ENCODE measurements at places on chromosomes 2 and 18.

- DNase-seq, result no peak
These were observed 32.0 kb downstream of the SULT1C4 start for GRCh38 chr2:108409768-108410167.

GRCh38 chr2:105287692-105288091 lies 41.8 kb downstream of the TGFBRAP1 start:
- no peak for DNase-seq

DNA sequence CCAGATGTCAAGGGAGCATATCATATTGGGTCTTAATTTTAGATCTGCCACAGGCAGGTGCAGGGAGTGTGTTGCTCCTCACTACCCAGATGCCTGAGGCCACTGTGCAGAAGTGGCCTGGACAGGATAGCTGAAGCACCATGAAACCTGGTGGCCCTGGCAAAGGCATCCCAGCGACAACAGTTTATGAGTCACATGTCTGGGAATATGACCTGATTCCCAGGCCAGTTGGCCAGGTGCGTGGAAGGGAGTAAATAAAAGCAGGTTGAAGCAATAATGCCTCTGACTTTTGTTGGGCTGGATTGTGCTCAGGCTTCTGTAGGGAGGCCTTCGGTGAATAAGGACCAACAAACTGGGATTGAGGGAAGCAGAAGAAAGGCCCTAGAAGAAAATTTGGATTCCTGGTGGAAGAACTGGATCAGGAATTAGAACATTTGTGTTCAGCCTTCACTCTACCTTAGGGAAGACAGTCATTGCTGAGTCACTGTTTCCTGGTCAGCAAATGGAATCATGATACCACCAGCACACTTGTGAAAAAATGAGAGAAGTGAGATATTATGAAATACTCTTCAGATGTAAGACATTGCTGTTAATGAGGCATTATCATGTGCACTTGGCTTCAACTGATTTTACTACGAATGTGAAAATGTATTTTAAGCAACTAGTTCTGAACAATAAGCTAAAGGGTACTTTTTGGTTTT lies 78.4 kb upstream of the ZNF516 start:
- no peak for DNase-seq

- no peak for DNase-seq
These were observed 35.5 kb downstream of the ICOS start for GRCh38 chr2:203972066-203972465.

DNA sequence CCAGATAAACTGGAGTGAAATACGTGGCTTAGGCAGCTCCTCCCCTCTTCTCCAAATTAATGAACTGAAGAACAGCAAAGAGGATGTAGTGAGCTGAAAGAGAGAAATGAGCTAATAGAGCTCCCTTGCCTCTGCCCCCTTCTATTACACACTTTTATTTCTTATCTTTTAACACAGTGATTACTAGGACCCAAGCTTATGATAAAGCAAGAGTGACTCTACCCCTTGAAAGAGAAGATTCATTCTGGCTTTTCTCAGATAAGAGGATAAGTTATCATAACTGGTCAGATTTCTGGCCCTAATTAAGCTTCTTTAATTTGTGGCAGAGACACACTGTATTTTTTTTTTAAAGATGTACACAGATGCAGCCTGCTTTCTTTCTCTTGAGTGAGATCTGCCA lies 102.2 kb downstream of the MSTN start:
- DNase-seq, result no peak

GRCh38 chr2:102143450-102143985 lies 972 bp downstream of the IL1R1 start:
- no peak for DNase-seq

GRCh38 chr2:59167514-59167913 lies 926.4 kb upstream of the FANCL start:
- no peak for DNase-seq

- no peak for DNase-seq
These were observed 348.0 kb downstream of the GPD2 start for GRCh38 chr2:156784020-156784701.

GRCh38 chr2:196961889-196962288 lies 35.4 kb upstream of the PGAP1 start:
- DNase-seq, result no peak

- DNase-seq, result no peak
These were observed 180.6 kb upstream of the SH3BP4 start for GRCh38 chr2:234771176-234771575.

- no peak for DNase-seq
These were observed 56.2 kb upstream of the DSC1 start for GRCh38 chr18:31218671-31219383.

DNA sequence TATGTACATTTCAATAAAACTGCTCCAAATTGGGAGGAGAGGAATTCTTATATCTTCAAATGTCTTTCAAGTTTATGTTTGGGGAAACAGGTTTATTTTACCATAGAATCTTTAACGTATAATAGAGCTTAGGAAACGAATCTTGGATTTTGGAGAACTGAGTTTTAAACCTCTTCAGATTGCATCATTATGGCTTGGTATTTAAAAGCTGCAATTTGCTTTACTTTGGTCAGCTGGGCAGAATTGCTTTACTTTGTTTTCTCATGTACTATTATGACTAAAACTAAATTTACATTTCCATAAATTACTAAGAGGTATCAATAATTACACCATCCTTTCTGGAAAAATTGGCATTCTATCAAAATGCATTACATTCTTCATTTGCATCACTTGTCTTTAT lies 54.6 kb downstream of the BAZ2B start:
- no peak for DNase-seq

DNA sequence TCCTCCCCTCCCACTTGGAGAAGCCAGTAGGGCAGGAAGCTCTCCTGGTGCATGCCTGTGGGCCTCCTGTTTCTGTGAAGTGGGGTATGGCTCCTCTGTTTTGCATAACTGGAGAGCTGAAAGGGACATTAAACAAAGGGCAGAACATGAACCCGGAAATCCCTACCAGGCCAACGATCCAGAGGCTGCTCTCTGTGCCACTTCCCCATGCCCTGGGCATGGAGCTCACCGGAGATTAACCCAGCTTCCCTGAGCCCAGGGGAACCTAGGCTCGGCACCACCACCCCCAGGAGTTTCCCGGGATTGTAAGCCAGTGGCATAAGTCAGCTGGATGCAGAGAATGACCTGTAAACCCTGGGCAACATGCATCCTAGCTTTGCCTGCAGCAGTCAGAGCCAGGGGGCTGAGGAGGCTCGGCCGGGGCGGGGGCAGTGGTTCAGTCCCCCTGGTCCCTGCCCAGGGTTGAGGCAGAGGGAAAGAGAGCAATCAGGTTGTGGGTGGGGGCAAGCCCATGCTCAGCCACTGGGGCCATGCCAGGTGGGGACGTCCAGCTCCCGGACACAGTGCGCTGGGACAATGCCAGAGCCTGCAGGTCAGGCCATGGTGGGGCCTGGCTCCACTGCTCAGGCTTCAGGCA lies 49.5 kb downstream of the TIMM21 start:
- DNase-seq, result no peak

- DNase-seq, result no peak
These were observed 683.4 kb upstream of the FSHR start for GRCh38 chr2:49837561-49838293.

- DNase-seq, result no peak
These were observed 73.0 kb upstream of the TMEM17 start for GRCh38 chr2:62578803-62579640.

- no peak for DNase-seq
These were observed 86.6 kb downstream of the RND3 start for GRCh38 chr2:150400849-150401248.

- DNase-seq, result no peak
These were observed 35.5 kb downstream of the TMEFF2 start for GRCh38 chr2:192159208-192159607.

- DNase-seq, result no peak
These were observed 8.7 kb upstream of the HTR2B start for GRCh38 chr2:231133365-231134099.

GRCh38 chr2:12066986-12067385 lies 320.6 kb downstream of the LPIN1 start:
- no peak for DNase-seq

DNA sequence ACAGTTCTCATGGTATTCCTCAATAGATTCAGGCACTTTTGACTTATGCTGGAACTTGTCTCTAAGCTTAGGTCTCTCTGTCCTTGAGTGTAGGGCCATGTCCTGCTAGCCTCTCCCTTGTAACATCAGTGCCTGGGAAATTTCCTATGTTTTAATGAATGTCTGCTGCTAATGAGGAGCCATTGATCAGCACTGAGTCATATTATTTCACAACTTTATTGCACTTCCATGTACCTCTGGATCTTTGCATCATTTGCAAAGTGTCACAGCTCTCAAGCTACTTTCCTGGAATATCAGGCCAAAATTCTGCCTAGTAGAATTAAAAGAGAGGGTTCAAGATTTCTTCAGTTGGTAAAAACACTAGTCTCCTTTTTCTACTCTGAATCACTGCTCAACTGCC lies 102.5 kb downstream of the GAREM1 start:
- no peak for DNase-seq

DNA sequence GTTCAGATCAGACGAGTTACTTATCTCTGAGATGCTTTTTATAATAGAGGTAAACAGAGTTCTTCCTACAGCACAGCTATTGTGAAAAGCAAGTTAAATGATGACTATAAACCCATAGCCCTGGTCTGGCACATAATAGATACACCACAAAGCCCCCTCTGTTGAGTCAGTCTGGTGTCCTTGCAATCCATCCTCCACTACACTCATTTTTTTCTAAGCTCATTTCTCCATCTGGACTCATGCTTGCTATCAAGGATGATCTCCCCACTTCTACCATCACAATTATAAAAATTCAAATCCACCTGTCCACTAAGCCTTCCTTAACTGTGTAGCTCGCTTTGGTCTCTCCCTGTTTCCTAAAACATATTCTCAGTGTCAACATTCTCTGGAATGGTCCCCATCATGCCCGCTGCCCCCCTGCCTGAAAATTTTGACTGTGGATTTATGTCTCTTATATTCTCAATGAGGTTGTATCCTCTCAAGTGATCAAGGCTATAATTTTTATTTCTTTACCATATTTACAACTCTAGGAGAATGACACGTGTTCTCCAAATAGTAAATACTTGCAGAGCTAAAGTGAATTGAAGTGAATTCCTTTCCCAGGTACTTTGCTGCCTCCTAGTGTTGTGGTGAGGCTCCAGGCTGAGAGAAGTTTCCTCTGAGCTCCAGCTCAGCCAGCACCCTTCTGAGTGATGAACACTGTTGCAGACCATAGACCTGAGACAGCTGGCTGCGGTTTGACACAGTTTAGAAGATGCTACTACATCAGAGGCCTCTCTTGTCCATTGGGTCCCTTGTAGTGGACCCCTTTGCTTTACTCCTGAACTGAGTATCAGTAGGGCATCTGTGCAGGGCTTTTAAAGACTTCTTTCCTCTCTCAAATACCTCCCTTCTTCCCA lies 108.7 kb downstream of the DPP10 start:
- DNase-seq, result no peak

- no peak for DNase-seq
These were observed 858 bp downstream of the KCNS3 start for GRCh38 chr2:17879137-17879912.

DNA sequence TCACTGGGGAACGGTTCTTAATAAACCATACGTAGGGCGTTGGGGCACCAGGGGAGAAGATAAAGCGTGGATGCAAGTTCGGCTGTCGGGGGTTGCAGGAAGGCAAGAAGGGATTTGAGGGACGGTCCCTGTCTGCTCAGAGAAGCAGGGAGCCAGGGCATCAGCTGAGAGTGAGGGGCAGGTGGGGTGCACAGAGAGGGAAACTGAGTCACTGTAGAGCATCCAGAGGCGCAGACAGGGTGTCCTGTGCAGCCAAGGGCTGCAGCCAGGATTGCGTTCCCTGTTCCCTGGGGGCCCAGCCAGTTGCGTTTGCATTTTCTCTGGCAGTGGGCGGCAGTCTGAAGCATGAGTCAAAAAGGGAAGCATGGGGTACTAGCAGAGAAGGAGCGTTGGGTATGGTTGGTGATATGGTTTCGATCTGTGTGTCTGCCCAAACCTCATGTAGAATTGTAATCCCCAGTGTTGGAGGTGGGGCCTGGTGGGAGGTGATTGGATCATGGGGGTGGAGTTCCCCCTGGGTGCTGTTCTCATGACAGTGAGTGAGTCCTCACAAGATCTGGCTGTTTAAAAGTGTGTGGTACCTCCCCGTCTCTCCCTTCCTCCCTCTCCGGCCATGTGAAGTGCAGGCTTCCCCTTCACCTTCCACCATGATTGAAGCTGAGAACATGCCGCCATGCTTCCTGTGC lies 202.9 kb downstream of the NDUFA10 start:
- no peak for DNase-seq

DNA sequence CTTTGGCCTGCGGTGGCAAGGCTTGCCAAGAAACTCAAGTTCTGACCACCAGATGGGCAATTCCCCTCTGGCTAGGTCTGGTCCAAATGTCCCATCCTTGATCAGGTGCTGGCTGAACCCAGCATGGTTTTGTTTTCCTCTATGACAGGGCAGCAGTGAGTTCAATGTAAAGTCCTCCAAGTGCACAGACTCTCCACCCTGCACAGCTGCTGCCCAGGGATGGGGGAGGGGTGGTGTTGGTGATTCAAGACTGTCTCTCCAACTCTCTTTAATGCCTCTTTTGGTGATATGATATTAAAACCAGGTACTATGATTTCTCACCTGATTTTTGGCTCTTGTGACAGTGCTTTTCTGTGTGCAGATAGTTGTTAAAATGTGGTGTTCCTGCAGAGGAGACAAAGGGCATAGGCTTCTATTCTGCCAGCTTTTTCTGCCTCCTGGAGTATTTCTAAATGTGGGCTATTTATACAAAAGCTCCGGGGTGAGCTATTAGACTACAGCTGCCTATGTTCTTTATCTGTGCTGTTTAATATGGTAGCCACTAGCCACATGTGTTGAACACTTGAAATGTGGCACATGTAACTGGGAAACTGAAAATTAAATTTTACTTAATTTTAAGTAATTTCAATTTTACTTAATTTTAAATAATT lies 64.0 kb upstream of the STK39 start:
- no peak for DNase-seq

GRCh38 chr2:111053825-111054515 lies 66.7 kb upstream of the BCL2L11 start:
- DNase-seq, result no peak

- DNase-seq, result no peak
These were observed 108.4 kb upstream of the COPS8 start for GRCh38 chr2:236977063-236977851.

- DNase-seq, result no peak
These were observed 123.3 kb upstream of the ST6GAL2 start for GRCh38 chr2:107009275-107009674.

DNA sequence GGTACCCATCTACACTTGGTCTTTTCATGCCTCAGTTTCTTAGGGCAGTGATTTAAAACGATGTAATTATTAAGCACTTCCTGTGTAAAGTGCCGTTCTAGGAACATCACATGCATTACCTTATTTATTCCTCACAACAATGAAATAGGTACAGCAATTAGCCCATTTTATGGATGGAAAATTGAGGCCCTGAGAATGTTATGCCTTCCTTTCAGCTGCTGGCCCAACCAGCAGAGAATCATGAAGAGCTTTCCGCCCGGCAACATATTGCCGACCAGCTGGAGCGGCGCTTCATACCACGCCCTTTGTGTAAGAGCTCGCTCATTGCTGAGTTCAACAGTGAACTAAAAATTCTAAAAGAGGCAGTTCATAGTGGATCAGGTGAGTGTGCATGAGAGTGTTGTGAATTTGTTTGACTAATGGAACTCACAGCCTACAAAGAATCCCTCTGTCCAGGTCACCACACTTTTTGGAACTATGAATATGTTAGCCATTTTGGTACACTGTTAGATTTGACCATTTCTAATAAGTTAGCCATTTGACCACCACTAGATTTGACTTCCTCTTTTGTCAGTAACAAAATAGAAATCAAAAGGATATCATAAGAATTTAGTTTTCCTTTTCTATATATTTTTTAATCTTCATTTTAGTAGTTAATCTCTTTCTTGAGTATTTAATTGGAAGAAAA lies 25.6 kb upstream of the RPE start:
- DNase-seq, result no peak

GRCh38 chr2:30073523-30073922 lies 73.3 kb upstream of the YPEL5 start:
- DNase-seq, result no peak
